Nephron progenitor cell (in vitro differentiated cells): ENCODE measurements at places on chromosomes 4 and X.

GRCh38 chr4:44145868-44146267 lies 302.7 kb downstream of the KCTD8 start:
- no peak for DNase-seq

DNA sequence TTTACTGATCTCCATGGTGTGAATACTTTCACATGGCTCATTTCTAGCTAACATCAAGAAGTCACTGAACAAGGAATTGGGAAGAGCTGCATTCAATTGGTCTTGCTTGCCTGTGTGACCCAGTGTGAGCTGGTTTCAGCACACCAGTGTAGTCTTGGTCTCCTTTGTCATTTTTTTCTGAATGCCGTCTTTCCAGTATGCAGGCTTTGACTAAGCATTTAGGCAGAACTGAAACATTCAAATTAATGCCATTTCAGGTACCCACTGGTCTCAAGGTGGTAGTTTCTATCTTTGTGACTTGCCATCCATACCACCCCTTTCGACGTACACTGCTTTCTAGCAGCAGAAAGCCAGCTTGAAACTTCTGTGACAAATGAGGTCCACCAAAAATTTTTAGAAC lies 550.5 kb upstream of the BOD1L1 start:
- no peak for DNase-seq

DNA sequence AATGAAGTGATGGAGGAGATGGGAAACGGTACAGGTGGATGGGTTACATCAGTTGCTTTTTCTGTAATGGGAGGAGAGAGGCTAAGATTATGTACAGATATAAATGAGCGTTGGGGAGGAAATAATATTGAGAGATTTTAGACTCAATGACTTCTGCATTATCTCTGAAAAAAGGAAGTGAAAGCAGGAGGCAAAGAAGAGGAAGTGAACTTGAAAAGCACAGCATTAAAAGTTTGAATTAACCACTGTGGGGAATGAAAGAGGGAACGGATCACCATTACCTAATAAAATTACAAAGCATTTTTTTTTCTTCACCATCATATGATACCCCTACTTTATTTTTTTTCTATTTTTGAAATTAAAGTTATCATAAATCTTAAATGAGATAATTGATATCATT lies 1025.5 kb downstream of the RPA4 start:
- DNase-seq: no peak

- no peak for DNase-seq
These were observed 76.0 kb downstream of the NR3C2 start for GRCh38 chr4:148366251-148366650.

- DNase-seq: no peak
These were observed 17.8 kb upstream of the PAGE2B start for GRCh38 chrX:55056820-55057674.

- DNase-seq: no peak
These were observed 418.8 kb upstream of the ZFP42 start for GRCh38 chr4:187576751-187577150.

- DNase-seq: no peak
These were observed 436.8 kb upstream of the FAT1 start for GRCh38 chr4:187160486-187160885.
